Skeletal muscle tissue (tissue), 5 donors: ENCODE measurements at places on chromosomes 2 and 18. TPM values are rescaled to one million over a fixed set of nuclear protein-coding genes. Genes with fewer than 3 reads are reported as not detected.

The MYO1B gene
- 125 TPM for total RNA-seq

The RAB6C gene
- not detected for total RNA-seq

The MPP4 gene
- total RNA-seq = under 0.01 TPM

The ARHGAP28 gene
- 29.7 TPM for total RNA-seq

The PDE1A gene
- 9.9 TPM for total RNA-seq

The ABCG8 gene
- under 0.01 TPM for total RNA-seq

The PXDN gene
- total RNA-seq = 106 TPM

The CROCC2 gene
- total RNA-seq = under 0.01 TPM

The CHRND gene
- 32.9 TPM for total RNA-seq

The AFF3 gene
- 8.4 TPM for total RNA-seq

The COLEC11 gene
- total RNA-seq = not detected
